ENCODE measurements at places on chromosomes 7 and 10.

GRCh38 chr10:125720002-125720382, 483 bp downstream of the EDRF1 start:
- no peak for DNase-seq

DNA sequence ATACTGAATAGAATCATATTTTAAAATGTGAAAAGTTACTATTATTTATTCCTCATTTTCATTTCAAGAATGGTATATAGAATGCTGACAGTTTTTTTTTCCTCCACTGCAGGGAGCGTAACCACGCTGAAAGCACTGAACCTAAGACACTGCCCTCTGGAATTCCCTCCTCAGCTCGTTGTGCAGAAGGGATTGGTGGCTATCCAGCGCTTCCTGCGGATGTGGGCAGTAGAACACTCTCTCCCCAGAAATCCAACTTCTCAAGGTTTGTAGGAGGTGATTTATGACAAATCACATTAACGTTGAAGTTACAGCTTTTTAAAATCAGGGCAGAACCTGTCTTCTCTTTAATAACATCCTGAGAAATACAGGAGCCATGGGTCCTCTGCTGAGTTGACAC, 12.4 kb downstream of the LRRC27 start:
- DNase-seq = no peak

GRCh38 chr7:41688906-41689305, 14.0 kb downstream of the INHBA start:
- DNase-seq = no peak

- peak; percentile 86 for DNase-seq
These were observed 2.2 kb downstream of the NPM3 start for GRCh38 chr10:101780818-101781654.

- DNase-seq = no peak
These were observed 224.5 kb downstream of the ZMYND11 start for GRCh38 chr10:359762-360161.

GRCh38 chr7:151808400-151809145, 68.3 kb downstream of the PRKAG2 start:
- DNase-seq = no peak

DNA sequence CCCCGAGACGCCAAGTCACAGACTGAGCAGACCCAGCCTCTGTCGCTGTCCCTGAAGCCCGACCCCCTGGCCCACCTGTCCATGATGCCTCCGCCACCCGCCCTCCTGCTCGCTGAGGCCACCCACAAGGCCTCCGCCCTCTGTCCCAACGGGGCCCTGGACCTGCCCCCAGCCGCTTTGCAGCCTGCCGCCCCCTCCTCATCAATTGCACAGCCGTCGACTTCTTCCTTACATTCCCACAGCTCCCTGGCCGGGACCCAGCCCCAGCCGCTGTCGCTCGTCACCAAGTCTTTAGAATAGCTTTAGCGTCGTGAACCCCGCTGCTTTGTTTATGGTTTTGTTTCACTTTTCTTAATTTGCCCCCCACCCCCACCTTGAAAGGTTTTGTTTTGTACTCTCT, 215.6 kb downstream of the TCF7L2 start:
- DNase-seq = no peak

Measured in activated CD4-positive, alpha-beta T cell treated with anti-CD3 and anti-CD28 coated beads for 36 hours (primary cell).